Right ventricle myocardium superior (tissue), 1 donor: ENCODE measurements at places on chromosomes 6 and 20.
A peak's percentile ranks its signal among the peaks of the same experiment; 100 is the strongest.

DNA sequence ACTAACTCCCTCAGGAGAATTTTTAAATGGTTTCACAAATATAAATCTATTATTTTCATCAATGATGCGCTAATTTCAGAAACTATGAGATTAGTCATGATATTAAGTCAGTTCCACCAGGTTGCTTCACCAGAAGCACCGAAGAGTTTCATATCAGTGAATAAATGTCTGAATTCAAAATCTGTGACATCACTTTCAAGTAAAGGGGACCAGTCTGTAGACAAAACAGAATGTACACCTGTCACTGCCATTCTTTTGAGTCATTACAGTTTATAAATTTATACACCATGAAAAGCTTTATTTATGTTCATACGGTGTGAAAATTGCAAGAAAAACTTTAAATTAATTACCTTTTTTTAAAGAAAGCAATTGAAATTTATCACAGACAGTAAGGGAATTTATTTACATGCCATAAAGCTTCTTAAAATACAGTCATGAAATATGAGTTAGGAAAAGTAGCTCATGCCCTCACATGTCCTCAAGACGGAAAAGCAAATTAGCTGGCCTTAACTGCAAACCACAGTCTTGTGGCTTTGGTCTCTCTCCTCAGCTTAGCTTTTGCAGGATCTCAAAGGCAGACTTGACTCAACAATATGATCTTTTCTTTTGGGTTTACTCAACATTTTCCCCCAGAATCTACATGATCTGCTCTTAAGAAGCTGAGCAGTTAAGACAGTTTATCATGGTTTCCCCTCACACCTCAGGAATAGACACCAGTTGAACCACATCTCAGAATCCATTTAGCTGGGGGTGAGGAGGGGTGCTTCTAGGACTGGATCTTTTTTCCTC lies 177.7 kb upstream of the MCHR2 start:
- DNase-seq: no peak

GRCh38 chr6:35410131-35410530 lies 42.0 kb upstream of the FANCE start:
- DNase-seq: no peak

DNA sequence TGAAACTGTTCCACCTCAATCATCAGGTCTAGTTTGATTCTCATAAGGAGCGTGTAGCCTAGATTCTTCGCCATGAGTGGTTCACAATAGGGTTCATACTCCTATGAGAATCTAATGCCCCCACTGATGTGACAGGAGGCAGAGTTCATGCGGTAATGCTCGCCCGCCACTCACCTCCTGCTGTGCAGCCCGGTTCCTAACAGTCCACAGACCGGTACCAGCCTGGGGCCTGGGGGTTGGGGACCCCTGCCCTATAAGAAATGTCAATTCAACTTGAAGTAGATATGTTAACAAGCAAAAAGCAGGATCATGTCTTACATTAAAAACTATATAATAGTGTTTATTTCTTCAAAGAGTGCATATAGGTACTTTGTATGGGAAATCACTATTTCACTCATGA lies 216.5 kb downstream of the COL19A1 start:
- no peak for DNase-seq

DNA sequence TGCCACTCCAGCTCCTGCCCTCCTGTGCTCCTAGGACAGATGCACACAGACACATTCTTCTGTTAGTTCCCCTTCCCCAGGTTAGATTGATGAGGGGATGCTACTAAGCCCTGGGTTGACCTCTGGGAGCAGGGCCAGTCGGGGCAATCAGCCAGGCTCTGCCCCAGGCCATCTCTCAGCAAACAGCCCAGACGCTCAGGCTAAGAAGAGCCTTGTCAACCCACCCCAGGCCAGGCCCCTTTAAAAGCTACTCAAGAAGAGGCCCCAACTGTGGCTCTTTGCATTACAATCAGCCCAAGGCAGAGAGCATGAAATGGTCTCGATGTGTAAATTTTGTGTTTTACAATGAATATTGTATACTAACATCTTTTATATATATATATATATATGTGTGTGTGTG lies 107.4 kb downstream of the TFAP2A start:
- no peak for DNase-seq

- DNase-seq: no peak
Observed at GRCh38 chr20:41392295-41392694, 25.7 kb upstream of the EMILIN3 start.

DNA sequence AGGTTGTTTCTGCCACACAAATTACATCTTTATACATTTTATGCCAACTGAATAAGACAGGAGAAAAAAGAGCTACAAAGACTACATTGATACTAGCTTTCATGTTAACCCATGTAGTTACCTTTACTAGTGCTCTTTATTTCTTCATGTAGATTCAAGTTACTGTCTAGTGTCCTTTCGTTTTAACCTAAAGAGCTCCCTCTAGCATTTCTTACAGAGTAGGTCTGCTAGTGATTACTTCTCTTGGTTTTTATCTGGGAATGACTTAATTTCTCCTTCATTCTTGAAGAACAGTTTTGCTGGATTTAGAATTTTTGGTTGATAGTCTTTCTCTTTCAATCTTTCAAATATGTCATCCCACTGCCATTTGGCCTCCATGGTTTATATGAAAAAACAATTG lies 21.2 kb upstream of the NOP56 start:
- DNase-seq: no peak

DNA sequence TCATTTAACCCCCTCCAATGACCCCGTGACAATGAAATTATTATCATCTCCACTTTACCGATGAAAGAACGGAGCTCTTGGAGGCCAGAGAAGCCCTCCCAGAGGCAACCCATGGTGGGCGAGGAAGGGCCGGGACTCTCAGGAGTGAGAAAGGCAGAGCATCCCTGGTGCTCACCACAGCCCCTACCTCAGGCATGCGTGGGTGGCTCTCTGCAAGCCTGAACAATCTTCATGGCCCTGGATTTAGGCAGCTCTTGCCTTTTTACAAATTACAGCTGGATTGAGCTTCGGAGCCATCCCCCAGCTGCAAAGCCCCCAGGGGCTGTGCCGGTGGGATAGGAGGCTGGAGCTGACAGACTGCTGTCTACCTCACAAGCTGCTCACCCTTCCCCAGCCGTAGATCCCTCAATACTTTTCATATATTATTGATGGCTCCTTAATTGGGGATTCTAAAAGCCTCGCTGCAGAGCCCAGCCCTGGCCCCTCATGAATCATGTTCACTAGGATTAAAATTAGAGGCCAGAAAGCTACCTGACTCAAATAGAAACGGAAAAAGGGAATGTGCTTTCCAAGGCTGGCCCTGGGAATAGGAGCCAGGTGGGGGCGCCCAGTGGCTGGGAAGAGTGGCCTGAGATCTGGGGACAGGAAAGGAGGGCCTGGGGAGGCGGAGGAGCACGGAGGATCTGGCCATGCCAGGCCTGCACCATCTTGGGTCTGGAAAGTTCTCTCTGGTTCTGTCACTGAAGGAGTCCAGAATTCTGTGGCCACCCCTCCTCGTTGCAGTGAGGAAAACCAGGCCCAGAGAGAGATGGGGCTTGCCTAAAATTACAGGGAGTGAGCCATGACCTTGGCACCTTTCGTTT lies 29.1 kb downstream of the CPNE5 start:
- DNase-seq: no peak

DNA sequence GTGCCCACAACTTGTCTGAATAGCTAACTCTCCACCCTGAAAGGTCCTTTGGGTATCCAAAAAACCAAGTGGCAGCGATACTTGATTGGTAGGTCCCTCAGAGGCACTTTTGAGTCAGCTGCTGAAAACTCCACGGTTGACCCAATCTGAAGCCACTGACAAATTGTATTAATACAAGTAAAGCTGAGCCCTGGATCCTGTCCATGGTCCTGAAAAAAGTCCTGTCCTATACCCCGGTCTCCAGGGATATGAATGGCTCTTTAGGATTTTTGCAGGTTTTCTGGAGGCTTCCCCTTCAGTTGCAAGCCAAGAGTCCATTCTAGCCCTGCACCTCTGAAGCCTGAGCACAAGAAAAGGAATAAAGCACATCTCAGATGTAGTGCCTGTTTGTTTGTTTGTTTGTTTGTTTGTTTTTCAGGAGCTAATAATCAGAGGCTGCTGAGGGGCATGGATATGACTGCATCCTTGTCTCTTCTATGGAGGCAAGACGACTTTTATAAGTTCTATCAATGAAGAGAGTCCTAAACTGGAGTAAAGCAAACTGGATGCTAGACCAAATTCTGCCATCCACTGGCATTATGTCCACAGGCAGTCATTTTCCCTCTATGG lies 1.7 kb upstream of the SLC12A5 start:
- DNase-seq: no peak

GRCh38 chr20:4088766-4089165 lies 73.4 kb upstream of the RNF24 start:
- no peak for DNase-seq

- no peak for DNase-seq
Observed at GRCh38 chr6:34476921-34477320, 11.0 kb downstream of the PACSIN1 start.

DNA sequence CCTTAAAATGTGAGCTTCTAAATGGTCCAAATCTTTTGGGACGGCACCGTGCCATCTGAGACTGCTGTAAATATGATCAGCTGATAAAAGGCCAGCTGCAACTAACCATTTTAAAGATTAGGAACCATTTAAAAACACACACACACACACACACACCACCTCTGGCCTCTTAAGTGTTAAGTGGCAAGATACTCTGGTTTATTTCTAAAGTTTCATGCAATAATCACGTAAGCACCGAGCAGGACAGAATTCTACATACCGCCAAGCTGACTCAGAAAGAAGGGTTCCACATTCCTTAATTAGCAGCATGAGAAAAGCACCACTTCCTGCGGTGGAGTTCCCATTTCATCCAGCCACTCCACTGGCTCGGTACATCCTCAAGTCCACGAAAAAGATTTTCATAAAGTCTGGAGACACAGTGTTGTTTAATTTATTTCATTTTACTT lies 17.8 kb upstream of the ZNF217 start:
- DNase-seq: no peak

DNA sequence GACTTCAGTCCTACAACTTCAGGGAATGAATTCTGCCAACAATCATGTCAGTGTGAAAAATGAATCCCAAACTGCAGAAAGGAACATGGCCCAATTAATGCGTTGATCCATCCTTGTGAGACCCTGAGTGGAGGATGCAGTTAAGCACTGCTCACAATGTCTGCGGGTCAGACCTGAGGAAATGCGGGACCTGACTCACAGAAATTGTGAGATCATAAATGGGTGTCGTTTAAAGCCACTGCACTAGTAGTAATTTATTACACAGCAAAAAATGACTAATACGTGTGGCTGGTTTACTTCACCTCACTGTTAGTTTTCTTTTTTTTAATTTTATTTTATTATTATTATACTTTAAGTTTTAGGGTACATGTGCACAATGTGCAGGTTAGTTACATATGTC lies 505.0 kb downstream of the PRKN start:
- no peak for DNase-seq

DNA sequence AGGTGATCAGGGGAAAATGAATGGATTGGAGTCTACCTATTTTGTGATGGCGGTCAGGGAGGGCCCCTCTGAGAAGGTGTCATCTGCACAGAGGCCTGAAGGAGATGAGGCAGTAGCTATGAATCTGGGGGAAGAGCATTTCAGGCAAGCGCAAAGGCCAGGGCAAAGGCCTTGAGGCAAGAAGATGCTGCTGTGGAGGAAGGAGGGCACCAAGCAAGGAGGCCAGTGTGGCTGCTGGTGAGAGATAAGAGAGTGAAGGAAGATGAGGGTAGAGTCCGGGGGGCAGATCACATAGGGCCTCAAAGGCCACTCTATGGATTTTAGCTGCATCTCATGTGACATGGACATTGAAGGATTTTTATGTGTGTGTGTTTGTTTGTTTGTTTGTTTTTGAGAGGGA lies 20.6 kb upstream of the CSNK2A1 start:
- no peak for DNase-seq

- no peak for DNase-seq
Observed at GRCh38 chr20:53793783-53794383, 200.2 kb upstream of the ZNF217 start.

DNA sequence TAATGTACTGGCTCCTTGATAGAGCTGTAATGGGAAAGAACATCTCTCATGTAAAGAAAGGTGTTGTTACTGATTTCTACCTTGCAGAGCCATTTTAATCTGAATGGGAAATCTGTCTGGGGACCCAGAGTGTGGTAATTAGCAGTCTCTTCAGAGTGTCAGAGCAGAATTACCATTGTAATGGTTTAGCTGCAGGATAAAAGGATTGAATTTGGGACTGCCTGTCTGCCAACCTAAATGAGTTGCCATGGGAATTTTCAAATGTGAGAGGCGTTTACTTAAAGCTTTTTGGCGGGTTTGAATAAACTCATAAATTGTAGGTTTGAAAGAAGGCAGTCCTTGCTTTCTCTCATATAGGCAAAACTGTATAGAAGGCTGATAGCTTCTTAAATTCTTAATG lies 128.8 kb downstream of the QKI start:
- DNase-seq: no peak

GRCh38 chr20:40770564-40771307 lies 81.7 kb upstream of the MAFB start:
- peak; percentile 55 for DNase-seq

DNA sequence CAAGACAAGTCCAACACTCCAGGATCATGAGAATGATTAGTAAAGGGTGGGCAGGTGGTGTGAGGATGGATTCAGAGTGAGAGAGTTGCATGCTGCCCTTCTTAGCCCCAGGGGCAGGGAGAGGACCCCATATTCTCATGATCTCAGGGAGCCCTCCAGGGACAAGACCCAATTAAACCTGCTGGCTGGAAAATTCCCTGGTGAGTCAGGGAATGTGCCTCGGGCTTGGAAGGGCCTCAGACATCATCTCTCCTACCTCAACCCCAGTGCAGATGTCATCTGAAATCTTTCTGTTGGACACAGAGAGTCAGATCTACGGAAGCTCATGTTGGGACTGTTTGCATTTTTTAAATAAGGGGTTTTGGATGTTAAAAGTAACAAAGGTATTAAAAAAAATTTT lies 9.2 kb upstream of the SIRPD start:
- no peak for DNase-seq

GRCh38 chr6:145588981-145589380 lies 146.3 kb downstream of the EPM2A start:
- DNase-seq: no peak

GRCh38 chr6:5751525-5752390 lies 255.0 kb downstream of the NRN1 start:
- no peak for DNase-seq

- no peak for DNase-seq
Observed at GRCh38 chr6:5292154-5292553, 30.8 kb downstream of the FARS2 start.
